ENCODE measurements at places on chromosomes 1 and 21.

GRCh38 chr1:48771561-48771960, 5.1 kb downstream of the BEND5 start:
- DNase-seq, result no peak

DNA sequence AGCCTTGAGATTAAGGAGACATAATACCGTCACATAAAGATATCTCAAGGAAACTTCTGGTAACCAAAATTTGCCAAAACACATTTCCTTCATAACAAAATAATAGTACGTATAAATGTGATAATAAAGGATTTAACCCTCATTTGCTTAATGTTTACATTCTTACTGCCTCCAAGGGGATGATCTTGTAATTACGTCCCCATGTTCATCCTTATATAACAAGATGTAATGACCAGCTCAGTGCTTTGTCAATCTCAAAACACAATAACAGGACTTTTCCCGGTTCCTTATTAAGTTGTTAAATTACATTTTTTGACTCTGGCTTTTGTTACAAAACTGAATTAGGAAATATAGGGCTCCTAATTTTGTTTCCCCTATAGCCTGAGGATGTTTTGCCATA, 41.3 kb upstream of the UHMK1 start:
- no peak for DNase-seq

DNA sequence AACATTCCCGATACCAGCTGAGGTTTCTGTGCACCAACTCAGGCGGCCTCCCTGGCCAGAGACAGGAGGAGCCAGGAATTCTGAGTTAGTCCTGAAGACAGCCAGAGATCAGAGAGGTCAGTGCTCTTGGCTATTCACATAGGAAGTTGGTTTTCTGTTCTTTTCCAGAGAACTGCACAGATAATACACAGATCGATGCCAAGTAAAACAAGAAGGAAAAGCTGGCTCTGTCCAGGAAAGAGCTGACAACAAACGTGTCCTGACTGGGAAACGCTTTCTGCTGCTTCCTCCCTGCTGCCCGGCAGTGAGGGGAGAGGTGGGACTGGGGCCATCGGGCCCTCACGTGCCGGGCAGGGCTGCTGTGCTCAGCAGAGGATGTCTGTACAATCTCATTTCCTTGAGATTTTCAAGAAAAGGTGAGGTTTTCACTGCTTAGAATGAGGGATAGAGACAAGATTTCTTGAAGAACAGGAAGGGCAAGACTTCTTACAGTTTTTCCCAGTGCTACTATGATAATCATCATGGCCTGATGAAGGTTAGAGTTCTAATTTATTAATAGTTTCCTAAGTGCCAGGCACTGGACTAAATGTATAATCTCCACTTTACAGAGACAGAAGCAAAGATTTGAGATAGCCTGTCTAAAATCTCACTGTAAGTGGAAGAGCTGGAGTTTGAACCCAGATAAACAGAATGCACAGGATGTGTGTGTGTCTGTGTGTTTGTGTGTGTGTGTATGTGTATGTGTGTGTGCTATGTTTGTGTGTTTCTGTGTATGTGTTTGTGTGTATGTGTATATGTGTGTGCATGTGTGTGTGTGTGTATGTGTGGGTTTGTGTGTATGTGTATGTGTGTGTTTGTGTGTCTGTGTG, 211.0 kb upstream of the RAB4A start:
- peak; percentile 69 for DNase-seq

- DNase-seq, result no peak
Observed at GRCh38 chr1:67404212-67404620, 26.0 kb downstream of the SERBP1 start.

DNA sequence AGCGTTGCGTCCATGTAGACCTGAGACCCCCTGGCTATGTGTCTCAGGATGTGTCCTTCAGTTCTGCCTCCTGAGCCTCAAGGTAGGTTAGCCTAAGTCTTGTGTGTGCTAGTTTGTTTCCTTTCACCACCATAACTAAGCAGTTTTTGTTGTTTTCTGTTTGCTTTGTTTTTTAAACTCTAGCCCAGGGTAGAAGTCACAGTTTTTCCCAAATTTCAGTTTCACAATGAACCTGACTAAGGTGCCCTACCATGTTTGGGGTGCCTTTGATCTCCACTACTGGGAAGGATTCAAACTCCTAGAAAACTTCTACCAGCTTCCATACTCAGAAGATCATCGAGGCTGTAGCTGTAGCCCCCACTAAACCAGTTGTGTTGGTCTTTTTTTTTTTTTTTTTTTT, 14.8 kb upstream of the SMG7 start:
- DNase-seq, result no peak

DNA sequence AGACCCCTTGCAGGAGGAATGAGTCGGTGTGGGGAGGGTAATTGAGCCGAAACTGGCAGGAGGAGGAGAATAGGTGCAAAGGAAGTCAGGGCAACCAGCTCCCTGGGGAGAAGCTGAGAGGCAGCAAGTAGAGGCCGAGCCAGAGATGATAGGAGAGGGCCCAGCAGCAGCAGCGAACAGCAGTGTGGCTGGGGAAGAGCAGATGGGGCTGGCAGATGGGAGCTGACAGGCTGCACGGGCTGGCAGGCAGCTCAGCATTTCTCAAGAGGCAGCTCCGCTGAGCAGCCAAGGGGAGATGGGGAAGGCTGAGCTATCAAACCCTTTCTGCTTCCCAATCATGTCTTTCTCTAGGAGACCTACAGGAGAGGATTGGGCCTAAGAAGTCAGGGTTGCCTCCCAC, 158.2 kb downstream of the TRIM33 start:
- no peak for DNase-seq

GRCh38 chr1:190564117-190564516, 86.5 kb upstream of the BRINP3 start:
- DNase-seq, result no peak

DNA sequence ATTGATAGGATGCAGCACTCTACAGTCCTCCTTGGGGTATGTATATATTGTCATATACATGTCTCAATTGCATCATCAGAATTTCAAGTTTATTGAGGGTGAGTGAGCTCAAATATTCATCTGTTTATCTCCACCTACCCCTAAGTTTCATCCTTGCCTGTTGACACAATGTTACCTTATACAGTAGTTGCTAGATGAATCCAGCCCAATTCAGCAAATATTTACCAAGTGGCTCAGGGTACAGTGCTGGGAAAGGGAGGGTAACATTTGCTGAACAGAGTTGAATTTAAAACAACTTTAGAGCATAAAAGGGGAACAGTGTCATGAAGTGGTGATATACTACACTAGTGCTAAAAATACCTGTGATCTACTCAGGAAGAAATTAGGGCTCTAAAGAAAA, 14.4 kb downstream of the ELAVL4 start:
- DNase-seq, result no peak

DNA sequence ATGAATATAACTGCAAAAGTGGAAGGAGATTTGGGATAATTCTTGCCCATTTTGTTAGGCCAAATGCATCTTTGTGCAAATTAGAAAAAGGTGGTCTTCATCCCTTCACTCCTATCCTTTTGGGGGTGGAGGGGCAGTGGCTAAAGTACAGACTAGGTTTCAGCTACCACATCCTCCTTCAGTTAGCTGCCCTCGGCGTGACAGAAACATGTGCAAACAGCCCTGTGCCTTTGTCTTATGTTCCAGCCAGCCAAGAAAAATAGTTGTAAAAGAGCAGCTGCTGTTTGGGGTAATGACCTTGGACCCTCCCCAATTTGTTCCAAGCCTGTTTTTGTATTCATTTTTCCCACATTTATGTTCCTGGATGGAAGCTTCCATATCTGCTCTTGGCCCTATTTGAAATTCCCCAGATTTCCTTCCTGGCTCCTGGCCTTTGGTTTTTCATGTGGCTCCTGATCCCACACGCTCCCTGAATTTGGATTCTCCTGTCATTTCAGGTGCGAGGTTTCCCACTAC, 8.3 kb upstream of the LGALS8 start:
- no peak for DNase-seq

- peak; percentile 80 for DNase-seq
Observed at GRCh38 chr1:33010932-33011731, 25.6 kb downstream of the AK2 start.

DNA sequence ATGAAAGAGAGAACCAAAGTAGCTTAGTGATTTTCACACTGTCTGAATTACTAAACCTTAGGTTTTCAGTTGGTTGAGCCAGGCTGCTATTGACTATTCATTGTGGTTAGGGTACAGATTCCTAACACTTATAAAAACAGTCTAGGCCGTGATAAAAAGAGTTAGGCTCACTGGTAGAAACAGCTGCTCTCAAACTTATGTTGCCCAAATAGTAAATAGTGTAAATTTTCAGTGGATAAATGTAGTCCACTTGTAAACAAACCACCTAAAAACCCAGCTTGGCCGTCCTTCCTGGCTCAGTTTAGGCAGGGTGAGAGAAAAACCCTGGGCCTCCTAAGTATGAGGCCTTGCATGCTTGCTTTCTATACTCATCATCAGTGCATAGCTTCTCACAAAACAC, 34.9 kb downstream of the ARID1A start:
- DNase-seq, result no peak

GRCh38 chr1:223709598-223709997, 2.7 kb upstream of the CAPN2 start:
- DNase-seq, result no peak

GRCh38 chr1:17427696-17428660, 11.5 kb downstream of the RCC2 start:
- no peak for DNase-seq

DNA sequence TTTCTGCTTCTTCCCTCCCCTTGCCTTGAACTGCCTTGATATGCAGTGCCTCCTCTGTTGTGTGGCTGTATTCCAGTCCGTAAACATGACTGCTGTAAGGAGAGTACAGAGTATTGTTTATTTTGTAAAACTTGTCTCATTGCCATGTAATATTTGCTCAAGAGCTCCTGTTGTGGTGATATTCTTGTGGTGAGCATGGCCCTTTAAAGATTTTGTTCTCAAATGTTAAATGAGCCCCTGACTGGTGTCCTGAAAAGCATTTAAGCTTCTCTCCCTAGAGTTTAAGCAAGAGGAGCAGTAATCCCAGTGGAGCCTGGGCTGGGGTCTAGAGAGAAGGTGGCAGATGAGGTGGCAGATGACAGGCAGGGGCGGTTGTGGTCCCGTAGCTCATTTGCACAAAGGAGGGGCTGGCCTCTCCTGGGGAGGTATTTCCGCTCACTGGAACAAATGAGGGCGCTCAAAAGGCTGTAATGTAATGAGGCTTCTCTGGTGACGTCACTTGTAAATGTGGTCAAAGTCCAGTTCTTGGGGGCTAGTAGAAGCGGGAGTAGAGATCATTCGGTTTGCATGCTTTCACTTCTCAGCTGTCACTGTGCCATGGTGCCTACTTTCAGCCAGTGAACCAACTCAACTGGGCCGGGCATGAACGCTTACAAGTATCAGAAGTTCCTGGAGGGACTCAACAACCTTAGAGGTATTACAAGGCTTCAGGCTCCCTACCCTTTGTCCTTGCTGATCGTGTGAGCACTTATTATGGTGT, 46.0 kb upstream of the MACF1 start:
- peak; percentile 83 for DNase-seq

GRCh38 chr21:45418301-45419071, 13.5 kb downstream of the COL18A1 start:
- peak; percentile 3 for DNase-seq

DNA sequence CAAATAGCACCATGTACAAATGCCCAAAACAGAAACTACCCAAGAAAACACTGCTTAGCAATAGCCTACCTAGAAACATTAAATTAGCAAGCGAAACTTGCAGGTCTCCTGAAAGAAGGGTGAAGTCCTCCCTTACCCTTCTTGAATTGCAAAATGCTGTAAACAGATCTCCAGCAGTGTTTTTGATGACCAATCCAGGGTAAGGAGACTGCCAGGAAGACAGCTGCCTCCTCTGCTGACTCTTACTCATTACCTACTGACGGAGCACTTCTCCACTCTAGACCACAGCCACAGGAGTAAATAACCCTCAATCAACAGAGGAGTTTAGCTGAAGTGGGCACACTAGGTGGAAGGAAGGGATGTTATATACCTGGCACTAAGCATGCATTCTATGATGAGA, 32.2 kb upstream of the GADD45A start:
- no peak for DNase-seq

DNA sequence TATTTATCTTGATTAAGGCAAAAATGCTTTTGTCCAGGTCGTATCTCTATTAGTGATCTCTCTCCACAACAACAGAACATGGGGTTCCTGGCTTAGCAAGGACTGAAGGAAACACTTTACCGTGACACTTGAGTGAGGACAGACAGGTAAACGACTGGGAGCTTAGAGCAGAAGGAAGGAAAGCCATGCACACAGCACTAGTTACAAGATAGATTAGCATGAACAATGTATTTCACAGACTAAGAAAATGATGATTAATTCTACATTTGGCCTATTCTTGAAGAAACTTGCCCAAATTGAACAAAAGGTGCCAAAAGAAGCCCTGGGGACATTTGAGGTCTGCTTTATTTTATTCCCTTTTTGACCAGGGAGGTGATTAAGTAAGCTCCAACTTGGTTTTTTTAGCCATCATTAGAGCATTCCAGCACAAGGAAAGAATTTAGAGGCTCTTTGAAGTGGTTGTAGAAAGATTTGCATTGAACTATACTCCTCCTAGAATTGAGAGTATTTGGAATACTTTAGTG, 248.5 kb downstream of the USP25 start:
- DNase-seq, result peak; percentile 3

DNA sequence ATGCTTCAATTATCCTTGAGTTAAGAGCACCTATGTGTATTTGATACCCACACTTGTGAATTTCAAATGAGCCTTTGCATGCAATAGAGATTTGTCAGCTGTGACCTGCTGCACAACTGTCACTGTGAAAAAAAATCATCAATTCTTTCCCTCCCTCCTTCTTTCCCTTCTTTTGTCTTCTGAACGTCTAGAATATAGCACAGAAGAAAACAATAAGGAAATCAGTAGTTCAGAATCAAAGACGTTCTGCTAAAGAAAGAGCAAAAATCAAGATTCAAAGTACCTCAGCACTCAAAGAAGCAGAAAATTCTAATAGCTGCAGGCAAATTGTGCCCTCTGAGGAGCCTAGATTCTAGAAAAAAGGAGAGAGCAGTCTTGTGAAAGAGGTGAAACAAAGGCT, 1.7 kb upstream of the FMN2 start:
- DNase-seq, result no peak

GRCh38 chr1:181173761-181174447, 85.4 kb downstream of the IER5 start:
- DNase-seq, result no peak

- peak; percentile 100 for DNase-seq
Observed at GRCh38 chr1:228139931-228140723, at the start of gene GUK1. GUK1 (plus strand) TSS chr1:228140279; CDS start chr1:228140303, 24 bp downstream.

DNA sequence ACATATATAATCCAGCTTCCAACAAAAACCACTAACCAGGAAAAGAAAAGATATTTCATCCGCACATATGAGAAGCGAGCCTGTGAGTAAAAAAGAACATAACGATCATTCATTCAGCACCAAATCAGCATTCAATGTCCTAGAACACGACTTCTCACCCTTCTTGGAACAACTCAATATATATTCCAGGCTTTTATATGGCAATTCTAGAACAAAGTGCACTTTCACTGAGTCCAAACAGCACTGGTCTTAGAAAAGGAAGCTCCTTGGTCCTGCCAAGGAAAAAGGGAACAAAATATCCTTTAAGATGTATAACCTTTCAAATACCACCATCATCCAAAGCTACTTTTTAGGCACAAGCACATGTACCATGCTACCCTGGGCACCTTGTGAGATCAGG, 44.5 kb downstream of the RPL5 start:
- DNase-seq, result no peak

GRCh38 chr1:227996187-227996950, 10.4 kb upstream of the WNT3A start:
- DNase-seq, result peak; percentile 58

Data from thyroid gland (tissue), 4 donors.